ENCODE measurements at places on chromosomes 2 and 18. TPM values are rescaled to one million over a fixed set of nuclear protein-coding genes. Genes with fewer than 3 reads are reported as not detected.

CXXC1 gene
- 19.7 TPM for total RNA-seq

MAP2 gene
- total RNA-seq = 5.7 TPM

EML6 gene
- 18.8 TPM for total RNA-seq

RESP18 gene
- not detected for total RNA-seq

IL1RL2 gene
- total RNA-seq = 0.27 TPM

NPHP1 gene
- 6.9 TPM for total RNA-seq

OSR1 gene
- total RNA-seq = 11.6 TPM
